ENCODE measurements at places on chromosomes 1 and 21. TPM values are rescaled to one million over a fixed set of nuclear protein-coding genes. Genes with fewer than 3 reads are reported as not detected.

SRGAP2B gene
- polyA plus RNA-seq: 2.9 TPM

C1QTNF12 gene
- polyA plus RNA-seq: 6.1 TPM

MYCL gene
- 0.33 TPM for polyA plus RNA-seq

GJC2 gene
- 2.0 TPM for polyA plus RNA-seq

DNTTIP2 gene
- 12.8 TPM for polyA plus RNA-seq

SPTA1 gene
- polyA plus RNA-seq: not detected

SPRR2E gene
- not detected for polyA plus RNA-seq

PLA2G5 gene
- polyA plus RNA-seq: 0.52 TPM

GBP4 gene
- 20.8 TPM for polyA plus RNA-seq

CDC14A gene
- polyA plus RNA-seq: 1.4 TPM

NOS1AP gene
- polyA plus RNA-seq: 1.1 TPM

C1orf94 gene
- polyA plus RNA-seq: not detected

GBP1 gene
- polyA plus RNA-seq: 34.7 TPM

ATP1A4 gene
- 0.54 TPM for polyA plus RNA-seq

AGO3 gene
- 5.4 TPM for polyA plus RNA-seq

TTC39A gene
- 1.9 TPM for polyA plus RNA-seq

KCNJ9 gene
- not detected for polyA plus RNA-seq

CASQ1 gene
- polyA plus RNA-seq: 0.13 TPM

MAEL gene
- 0.12 TPM for polyA plus RNA-seq

TNFRSF1B gene
- polyA plus RNA-seq: 21.4 TPM

BRWD1 gene
- 10.1 TPM for polyA plus RNA-seq

CAMTA1 gene
- polyA plus RNA-seq: 25.7 TPM

ANKRD65 gene
- polyA plus RNA-seq: 10.6 TPM

LCE1B gene
- not detected for polyA plus RNA-seq

RPF1 gene
- polyA plus RNA-seq: 27.1 TPM

C2CD4D gene
- 0.72 TPM for polyA plus RNA-seq

EFNA4 gene
- polyA plus RNA-seq: 1.7 TPM

BTG2 gene
- 292 TPM for polyA plus RNA-seq

SELENBP1 gene
- 36.3 TPM for polyA plus RNA-seq

CD1D gene
- polyA plus RNA-seq: 2.6 TPM

CD1B gene
- polyA plus RNA-seq: not detected

PTTG1IP gene
- polyA plus RNA-seq: 61.3 TPM

INKA2 gene
- polyA plus RNA-seq: 4.3 TPM

TRIM45 gene
- 3.6 TPM for polyA plus RNA-seq

FAM72C gene
- 0.06 TPM for polyA plus RNA-seq

RIPPLY3 gene
- polyA plus RNA-seq: not detected

CFAP57 gene
- polyA plus RNA-seq: 0.07 TPM

Measured in adipose tissue (tissue), 3 donors.